ENCODE measurements at places on chromosomes 11 and 22.
A peak's percentile ranks its signal among the peaks of the same experiment; 100 is the strongest.

DNA sequence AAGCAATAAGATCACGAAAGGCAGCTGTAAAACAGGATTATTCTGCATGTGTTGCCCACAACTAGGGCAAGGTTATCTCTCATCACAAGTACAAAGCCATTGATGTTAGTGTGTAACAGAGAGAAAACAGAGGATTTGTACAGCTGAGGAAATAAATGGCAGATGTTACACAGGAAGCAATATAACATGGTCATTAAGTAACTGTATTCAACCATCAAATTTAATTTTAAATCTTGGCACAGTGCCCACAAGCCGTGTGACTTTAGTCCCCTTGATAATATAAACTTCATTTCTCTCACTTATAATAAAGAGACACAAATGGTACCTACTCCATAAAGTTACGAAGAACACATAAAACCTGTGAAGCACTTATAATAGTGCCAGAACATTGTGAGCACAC is 17.3 kb downstream of the OR51E2 start:
- DNase-seq, result no peak

DNA sequence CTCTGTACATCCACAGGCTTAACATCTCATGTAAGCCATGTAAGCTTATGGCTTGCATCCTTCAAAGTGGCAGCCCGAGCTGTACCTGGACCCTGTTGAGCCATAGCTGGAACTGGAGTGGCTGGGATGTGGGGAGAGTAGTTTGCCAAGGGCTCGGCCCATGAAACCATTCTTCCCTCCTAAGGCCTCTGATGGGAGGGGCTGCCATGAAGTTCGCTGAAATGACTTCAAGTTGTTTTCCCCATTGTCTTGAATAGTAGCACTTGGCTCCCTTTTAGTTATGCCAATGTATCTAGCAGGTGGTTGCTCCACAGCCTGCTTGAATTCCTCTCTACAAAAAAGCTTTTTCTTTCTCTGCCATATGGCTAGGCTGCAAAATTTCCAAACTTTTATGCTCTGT is 5.2 kb upstream of the CHORDC1 start:
- no peak for DNase-seq

- peak; percentile 12 for DNase-seq
These were observed 253.6 kb upstream of the ANO3 start for GRCh38 chr11:26078231-26078821.

- DNase-seq, result peak; percentile 30
These were observed 311.0 kb downstream of the BUD13 start for GRCh38 chr11:116461789-116462188.

- DNase-seq, result no peak
These were observed 9.8 kb upstream of the SLC39A13 start for GRCh38 chr11:47398551-47398950.

DNA sequence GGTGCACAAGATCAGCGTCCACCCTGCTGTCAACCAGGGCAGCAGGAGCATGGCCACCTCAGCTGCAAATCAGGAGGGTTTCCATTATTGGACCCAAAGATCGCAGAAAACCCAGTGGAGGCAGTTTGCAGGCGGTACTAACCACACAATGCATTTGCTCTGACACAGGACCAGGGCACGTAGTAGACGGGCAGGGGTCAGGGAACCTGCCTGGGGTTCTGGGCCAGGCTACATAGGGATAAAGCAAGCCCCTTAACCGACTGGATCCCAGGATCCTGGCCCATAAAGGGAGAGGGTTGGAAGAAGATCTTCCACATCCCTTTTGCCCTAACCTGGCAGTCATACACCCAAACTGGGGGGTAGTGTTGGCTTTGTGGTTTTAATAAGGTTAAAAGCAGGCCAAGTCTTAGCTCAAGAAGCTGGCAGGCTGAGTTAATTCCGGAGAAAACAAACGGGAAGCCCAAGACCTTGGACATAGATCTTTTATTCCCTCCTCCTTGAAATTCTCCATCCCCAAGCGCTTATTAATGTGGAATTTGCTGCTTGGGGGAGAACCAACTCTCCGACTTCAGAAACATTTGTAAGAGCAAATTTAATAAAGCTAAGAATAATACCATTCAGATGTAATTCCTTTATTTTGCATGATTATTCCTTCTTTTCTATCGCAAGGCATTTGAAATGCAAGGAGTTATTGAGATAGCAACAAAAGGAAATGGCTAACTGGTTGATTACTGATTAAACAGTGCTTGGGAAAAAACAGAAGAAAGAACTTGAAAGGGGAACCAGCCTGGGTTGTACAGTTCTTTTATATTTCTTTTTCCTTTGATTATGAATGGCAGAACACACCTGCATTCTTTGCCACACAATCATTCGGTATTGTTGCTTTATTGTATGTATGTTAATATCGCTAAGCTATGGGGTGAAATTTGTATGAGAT is 6.3 kb upstream of the ARHGAP8 start:
- no peak for DNase-seq

GRCh38 chr11:96755209-96755608 is 365.4 kb downstream of the JRKL start:
- DNase-seq, result no peak

DNA sequence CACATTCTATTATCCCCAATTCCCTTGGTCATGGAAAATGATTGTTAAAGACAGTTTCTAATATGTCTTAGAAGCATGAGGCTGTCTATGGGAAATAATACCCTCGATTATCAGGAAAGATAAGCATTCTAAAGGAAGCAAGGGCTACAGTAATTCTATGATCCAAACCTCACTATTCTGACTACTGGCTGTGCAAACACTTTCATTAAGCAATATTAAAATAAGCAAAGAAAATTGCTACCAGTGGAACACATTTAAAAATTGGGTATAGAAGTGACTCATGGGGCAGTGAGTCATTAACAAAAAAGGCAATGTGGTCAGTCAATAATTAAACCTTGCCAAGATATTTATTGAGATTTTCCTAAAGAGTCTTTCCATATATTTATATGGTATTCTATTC is 1415.2 kb upstream of the TENM4 start:
- DNase-seq, result peak; percentile 73

- DNase-seq, result peak; percentile 98
These were observed 13.1 kb downstream of the EEF1G start for GRCh38 chr11:62560566-62561103.

DNA sequence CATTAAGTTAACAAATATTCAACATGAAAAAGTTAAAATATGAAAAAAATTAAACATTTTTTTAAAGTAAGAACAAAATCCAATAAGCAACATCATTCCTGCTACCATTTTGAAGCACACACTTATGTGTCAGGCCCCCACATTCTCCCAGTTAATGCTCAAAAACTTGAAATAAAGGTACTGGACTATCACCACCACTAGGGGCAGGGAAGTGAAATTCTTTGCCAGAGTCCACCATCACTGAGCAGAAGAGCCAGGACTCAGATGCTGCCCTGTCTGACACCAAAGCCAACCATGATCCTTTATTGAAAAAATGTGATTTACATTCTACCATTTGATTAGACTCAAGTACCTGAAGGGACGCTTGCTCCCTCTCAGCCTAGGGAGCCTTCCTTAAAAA is 39.1 kb downstream of the PITPNB start:
- peak; percentile 60 for DNase-seq

- DNase-seq, result no peak
These were observed 66.9 kb upstream of the CHRM4 start for GRCh38 chr11:46458491-46458890.

DNA sequence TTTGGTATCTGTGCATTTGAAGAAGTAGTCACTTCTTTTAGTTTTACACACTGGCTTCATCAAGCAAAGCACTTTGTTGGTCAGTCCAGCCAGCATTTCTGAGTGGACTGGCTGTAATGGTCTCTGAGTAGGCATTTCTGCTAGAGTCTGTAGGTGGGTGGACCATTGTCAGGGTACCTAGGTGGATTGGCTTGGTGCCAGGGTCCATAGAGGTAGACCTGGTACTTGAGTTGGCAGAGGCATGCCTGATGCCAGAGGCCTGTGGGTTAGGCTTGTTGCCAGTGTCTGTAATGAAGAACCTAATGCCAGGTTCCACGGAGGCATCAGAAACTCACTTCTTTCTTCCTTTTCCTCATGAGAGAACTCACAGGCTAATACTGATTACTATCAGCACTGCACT is 157.9 kb upstream of the C11orf87 start:
- DNase-seq, result no peak

GRCh38 chr22:23862103-23862502 is 4.4 kb downstream of the SLC2A11 start:
- peak; percentile 42 for DNase-seq

DNA sequence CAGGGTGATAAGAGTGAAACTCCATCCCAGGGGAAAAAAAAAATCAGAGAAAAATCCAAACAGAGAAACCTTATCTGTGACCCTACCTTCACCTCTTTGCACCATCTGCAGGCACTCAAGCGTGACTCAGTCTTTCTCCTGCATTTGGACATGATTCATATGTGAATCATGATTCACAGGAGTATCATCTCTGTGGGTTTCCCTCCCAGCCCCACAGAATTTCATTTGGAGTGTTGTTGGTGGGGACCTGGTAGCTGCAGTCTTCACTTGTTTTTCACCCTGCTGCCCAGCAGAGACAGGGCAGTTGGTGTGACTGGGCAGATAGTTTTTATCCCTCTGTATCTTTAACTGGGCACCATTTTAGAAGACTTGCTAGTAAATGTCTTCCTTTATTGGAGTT is 75.7 kb downstream of the DEPDC5 start:
- peak; percentile 96 for DNase-seq

- no peak for DNase-seq
These were observed 423.7 kb downstream of the SHANK2 start for GRCh38 chr11:70828593-70829082.

GRCh38 chr22:20204311-20204710 is 53.5 kb upstream of the CCDC188 start:
- DNase-seq, result no peak

GRCh38 chr11:134238956-134239355 is 14.2 kb downstream of the THYN1 start:
- no peak for DNase-seq

DNA sequence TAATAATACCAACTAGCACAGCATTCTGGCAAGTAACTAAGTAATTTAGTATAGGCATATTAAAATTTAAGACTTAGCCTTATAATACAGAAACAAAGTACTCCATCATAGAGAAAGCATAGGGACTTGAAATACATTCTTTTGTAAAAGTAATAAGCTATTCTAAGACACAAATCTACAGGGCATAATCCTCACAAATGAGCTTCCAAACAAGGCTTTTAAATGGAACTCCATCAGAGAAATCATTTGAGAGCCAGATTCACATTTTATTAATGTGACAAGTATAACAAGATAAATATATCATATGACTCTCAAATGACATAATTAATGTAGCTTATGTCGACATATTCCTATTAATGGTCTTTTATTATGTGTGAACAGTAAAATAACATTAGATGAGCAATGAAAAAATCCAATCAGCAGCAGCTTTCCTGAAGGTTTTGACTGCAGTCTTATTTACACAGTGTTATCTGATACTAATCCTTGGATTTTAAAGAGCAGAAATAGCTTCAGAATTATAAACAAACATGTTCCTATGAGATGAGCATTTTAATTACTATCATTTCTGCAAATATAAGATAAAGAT is 241.4 kb downstream of the TTC28 start:
- no peak for DNase-seq

GRCh38 chr22:22343581-22344296 is 99.2 kb downstream of the VPREB1 start:
- DNase-seq, result no peak

DNA sequence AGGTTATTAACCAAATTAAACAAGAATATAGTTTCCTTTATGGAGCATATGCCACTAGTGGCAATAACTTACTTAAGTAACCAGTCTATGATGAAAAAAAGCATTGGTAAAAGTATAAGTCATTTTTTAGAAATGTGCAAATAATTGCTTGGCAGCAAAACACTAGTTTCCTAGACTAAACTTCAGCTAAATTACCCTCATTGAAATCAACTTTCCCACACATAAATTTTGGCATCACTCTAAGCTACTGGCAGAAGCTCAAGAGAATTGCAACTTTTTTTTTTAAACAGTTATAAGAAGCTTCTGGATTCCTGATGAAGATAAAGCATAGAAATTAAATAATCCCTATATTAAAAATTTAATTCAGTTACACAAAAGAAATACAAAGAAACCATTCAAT is 12.5 kb downstream of the CCDC34 start:
- DNase-seq, result peak; percentile 73

DNA sequence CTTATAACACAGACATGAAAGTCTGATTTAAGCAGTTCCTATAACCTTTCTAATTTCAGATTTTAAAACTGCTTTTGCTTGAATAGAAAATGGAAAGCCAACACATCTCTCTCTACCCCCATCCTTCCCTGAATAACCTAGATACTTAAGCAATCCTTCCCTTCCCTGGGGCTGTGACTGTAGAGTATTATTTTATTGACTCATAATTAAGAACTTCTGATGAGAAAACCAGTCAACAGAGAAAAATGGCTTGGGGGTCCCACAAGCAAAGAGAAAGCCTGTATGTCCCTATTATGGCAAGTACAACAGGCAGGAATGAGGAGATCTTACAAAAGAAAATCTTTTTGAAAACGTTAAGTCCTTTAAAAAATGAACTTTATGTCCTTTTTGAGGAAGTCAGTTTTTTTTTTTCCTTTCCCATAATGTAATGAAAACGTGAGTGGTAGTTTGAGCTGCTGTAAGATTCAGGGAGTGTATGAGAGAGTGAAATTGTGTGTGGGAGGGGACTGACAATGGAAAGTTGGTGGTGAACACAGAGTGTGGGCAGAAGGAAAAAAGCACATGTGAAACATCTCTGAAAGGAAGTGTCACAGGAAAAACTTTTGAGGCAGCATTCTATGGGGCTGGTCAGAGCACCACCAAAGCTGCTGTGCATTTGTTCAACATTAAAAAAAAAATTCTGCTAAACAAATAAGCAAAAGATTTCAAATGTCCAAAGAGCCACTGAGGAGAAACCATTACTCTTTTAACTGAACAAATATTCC is 154.6 kb downstream of the MAML2 start:
- peak; percentile 92 for DNase-seq

DNA sequence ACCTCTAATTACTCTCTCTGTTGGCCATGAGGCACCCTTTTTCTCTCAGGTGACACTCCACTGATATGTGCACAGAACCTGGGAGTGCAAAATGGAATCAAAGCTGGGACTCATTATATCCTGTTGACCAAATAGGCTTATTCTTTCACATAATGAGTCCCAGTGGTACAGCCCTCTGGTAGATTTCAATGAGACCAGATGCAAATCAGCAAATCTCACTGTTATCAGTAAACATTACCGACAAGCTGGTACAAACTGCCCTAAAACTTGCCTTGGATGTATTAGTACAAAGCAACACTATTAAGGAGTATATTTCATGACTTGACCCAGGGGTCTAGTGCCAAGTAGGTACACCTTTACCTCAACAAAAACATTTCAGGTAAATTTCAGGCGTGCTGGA is 128.3 kb downstream of the DDX10 start:
- no peak for DNase-seq

GRCh38 chr11:13602844-13603243 is 65.6 kb upstream of the FAR1 start:
- no peak for DNase-seq
